Hepatocyte (in vitro differentiated cells): ENCODE measurements at places on chromosomes 7 and 10. TPM values are rescaled to one million over a fixed set of nuclear protein-coding genes. Genes with fewer than 3 reads are reported as not detected.

Gene C7orf33
- not detected in 2 replicates for total RNA-seq

Gene CLRN3
- 49.0 and 52.8 TPM in 2 replicates for total RNA-seq

GRCh38 chr7:147658392-147658967, 932.1 kb upstream of the C7orf33 start:
- no peak overlapping the region for H3K4me3 ChIP-seq
- H3K27ac ChIP-seq, result no peak overlapping the region
- no peaks in the 10 kb centered on the region for H3K4me1 ChIP-seq
- no peaks in the 10 kb centered on the region for H3K36me3 ChIP-seq
- no peak for DNase-seq
- H3K27me3 ChIP-seq, result no peaks in the 10 kb centered on the region

- H3K27ac ChIP-seq, result no peak overlapping the region
- no peak overlapping the region for H3K4me3 ChIP-seq
- no peaks in the 10 kb centered on the region for H3K4me1 ChIP-seq
- H3K27me3 ChIP-seq, result no peaks in the 10 kb centered on the region
- no peak for DNase-seq
Observed at GRCh38 chr10:79390551-79391229, 43.4 kb downstream of the PPIF start.

- H3K36me3 ChIP-seq, result no peaks in the 10 kb centered on the region
- H3K27me3 ChIP-seq, result no peaks in the 10 kb centered on the region
- H3K4me1 ChIP-seq, result peaks cover 5% of the 10 kb centered on the region
- H3K27ac ChIP-seq, result no peak overlapping the region
Observed at GRCh38 chr10:88254091-88254490, 329.0 kb downstream of the RNLS start.

DNA sequence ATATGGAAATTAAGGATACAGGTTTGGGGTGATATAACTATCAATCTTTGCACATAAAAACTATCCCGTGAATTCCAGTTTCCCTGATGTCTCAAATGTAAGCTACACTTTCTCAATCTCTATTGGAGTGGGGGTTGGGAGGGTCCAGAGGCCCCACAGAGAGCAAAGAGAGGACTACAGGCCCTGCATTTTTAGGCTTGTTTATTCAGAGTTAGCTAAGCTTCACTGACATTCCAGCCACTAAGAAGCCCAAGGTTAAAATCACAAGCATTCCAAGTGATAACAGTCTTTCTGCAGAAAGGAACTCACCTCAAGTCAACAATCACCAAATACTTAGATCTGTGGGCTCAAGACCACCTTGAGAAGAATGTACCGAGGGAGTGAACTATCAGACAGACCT, 31.6 kb upstream of the LAMB1 start:
- no peak overlapping the region for H3K4me3 ChIP-seq
- H3K36me3 ChIP-seq, result no peaks in the 10 kb centered on the region
- peaks cover 11% of the 10 kb centered on the region for H3K4me1 ChIP-seq
- H3K27me3 ChIP-seq, result no peaks in the 10 kb centered on the region
- H3K27ac ChIP-seq, result peak overlapping the region; percentile 12

DNA sequence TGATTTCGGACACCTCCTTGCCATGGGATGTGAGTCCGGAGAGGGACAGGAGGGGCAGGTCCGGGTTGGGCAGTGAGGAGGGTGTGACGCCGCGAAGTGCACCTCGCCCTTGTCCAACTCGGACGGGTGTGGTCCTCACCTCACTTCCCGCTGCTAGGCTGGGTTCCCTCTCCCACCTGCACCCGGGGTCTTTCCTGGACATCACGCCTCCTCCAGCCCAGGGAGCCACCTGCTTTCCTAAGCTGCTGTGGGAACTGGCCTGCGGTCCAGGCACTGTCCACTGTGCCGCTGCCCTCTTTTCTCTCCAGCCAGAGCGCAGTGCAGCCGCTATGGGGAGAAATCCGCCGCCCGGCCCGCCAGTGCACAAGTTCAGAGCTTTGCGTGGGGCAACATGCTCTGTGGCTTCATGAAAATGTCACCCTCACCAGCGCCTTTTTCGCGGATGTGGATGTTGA, 45.0 kb upstream of the ZNF716 start:
- H3K27ac ChIP-seq, result no peak overlapping the region
- DNase-seq, result peak; percentile 2
- H3K27me3 ChIP-seq, result no peaks in the 10 kb centered on the region
- H3K36me3 ChIP-seq, result no peaks in the 10 kb centered on the region
- H3K4me1 ChIP-seq, result no peaks in the 10 kb centered on the region
- H3K4me3 ChIP-seq, result no peak overlapping the region

DNA sequence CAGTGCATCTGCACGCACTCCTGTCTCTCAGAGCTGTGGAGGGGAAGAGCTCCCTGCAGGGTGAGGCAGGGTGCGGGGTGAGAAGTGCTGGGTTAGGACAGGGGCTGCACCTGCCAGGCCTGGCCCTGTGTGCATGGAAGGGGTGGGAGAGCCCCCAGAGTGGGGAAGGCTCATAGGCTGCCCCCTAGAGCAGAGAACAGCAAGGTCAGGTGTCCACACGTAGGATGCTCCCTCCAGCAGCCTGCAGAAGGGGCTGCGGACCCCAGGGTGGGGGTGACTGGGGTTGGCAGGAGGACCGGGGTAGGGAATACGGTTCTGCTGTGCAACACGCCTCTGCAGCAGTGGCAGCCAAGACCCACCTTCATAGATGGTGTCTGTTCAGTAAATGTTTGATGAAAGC, 208.6 kb downstream of the PTPRN2 start:
- H3K4me1 ChIP-seq, result peaks cover 6% of the 10 kb centered on the region
- no peak for DNase-seq
